ENCODE measurements at places on chromosomes 7 and 10. TPM values are rescaled to one million over a fixed set of nuclear protein-coding genes. Genes with fewer than 3 reads are reported as not detected.

- H3K4me3 ChIP-seq: no peak overlapping the region
- H3K36me3 ChIP-seq: no peaks in the 10 kb centered on the region
- H3K27ac ChIP-seq: peak overlapping the region; percentile 11
- H3K27me3 ChIP-seq: no peaks in the 10 kb centered on the region
These were observed 77.2 kb upstream of the PTPRZ1 start for GRCh38 chr7:121795736-121796135.

GRCh38 chr10:58184120-58184670 lies 83.5 kb downstream of the IPMK start:
- H3K4me1 ChIP-seq: no peaks in the 10 kb centered on the region
- no peaks in the 10 kb centered on the region for H3K36me3 ChIP-seq
- no peak overlapping the region for H3K27ac ChIP-seq

DNA sequence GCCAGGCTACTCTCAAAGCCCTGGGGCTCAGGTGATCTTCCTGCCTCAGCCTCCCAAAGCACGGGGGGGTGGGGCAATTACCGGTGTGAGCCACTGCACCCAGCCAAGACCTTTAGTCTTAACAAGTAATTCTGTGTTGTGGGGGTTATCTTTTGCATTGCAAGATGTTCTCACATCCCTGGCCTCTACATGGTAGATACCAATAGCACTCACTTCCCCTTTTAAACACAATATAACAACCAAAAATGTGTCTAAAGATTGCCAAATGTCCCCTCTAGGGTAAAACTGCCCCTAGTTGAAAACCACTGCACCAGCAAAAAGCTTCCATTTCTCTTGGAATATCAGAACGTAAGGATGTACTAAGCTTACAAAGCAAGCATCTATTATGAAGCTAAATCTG lies 225.0 kb downstream of the CTNNA3 start:
- H3K4me1 ChIP-seq: no peaks in the 10 kb centered on the region
- H3K4me3 ChIP-seq: no peak overlapping the region
- H3K27me3 ChIP-seq: no peaks in the 10 kb centered on the region
- H3K36me3 ChIP-seq: no peaks in the 10 kb centered on the region

- no peaks in the 10 kb centered on the region for H3K27me3 ChIP-seq
- H3K4me1 ChIP-seq: no peaks in the 10 kb centered on the region
- H3K27ac ChIP-seq: no peak overlapping the region
- no peak for DNase-seq
- H3K36me3 ChIP-seq: no peaks in the 10 kb centered on the region
These were observed 177.4 kb downstream of the SFMBT2 start for GRCh38 chr10:7233259-7233991.

DNA sequence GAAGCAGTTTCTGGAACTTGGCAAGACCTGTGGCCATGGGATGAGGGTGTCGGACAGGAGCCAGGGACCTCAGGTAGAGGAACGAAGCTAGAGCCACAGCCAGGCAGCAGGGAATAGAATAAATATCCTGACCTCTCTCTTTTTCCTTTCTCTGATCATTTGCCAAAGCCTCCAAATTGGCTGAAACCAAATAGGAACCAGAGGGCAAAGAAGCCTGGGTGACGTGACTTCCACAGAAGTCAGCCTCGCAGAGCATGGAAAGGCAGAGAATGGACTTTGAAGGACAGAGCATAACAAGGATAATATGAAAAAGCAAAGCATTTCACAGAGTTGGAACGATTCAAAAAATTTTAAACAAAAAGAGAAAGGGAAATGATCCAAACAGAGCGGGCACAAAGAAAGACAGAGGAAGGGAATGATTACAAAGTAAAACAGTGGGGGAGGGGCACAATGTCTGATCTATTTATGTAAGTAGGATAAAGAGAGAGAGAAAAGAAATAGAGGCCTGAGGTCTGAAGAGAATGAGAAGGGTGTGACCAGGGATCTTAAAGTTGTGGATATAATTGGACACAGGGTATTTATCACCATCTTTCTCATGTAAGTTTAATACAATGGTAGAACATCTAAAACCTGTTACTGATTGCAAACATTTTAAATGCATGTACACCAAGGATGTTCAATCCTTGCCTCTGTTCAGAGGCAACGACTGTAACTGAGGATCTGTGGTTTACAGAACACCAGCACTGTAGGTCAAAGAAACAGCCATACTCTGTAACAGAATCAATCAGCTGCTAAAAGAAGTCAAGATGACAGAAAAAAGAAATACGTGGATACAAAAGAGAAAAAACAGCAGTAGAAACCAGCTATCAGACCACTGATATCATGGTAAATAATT lies 4.5 kb upstream of the ZEB1 start:
- H3K4me1 ChIP-seq: peaks cover 19% of the 10 kb centered on the region
- no peaks in the 10 kb centered on the region for H3K36me3 ChIP-seq
- peak; percentile 56 for DNase-seq
- no peaks in the 10 kb centered on the region for H3K27me3 ChIP-seq

Gene DNAJB9
- 13.2 TPM for total RNA-seq

GRCh38 chr7:158053183-158053915 lies 534.3 kb downstream of the PTPRN2 start:
- no peak overlapping the region for H3K4me3 ChIP-seq
- H3K4me1 ChIP-seq: no peaks in the 10 kb centered on the region
- H3K27me3 ChIP-seq: no peaks in the 10 kb centered on the region
- no peak for DNase-seq
- H3K36me3 ChIP-seq: no peaks in the 10 kb centered on the region
- H3K27ac ChIP-seq: no peak overlapping the region

GRCh38 chr7:149819961-149820340 lies 18.2 kb upstream of the ZNF862 start:
- H3K27ac ChIP-seq: no peak overlapping the region
- no peaks in the 10 kb centered on the region for H3K4me1 ChIP-seq
- H3K27me3 ChIP-seq: no peaks in the 10 kb centered on the region
- no peaks in the 10 kb centered on the region for H3K36me3 ChIP-seq

DNA sequence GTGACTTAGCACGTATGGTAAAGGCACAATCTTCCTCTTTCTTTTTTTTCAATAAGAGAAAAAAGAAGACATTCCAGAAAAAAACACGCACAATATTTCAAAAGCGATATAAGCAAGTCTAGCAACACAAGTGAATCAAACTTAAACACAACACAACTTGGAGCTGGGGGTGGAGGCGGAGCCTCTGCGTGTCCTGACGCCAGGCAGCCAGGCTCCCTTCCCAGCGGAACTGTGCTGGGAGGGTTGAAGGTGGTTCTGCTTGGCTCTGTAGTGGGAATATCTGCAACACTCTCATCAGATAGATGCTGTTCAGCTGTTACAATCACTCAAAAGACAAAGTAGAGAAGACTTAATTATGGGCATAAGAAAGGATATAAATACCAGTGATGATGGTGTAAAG lies 211.4 kb downstream of the WDR37 start:
- H3K4me3 ChIP-seq: no peak overlapping the region
- H3K4me1 ChIP-seq: no peaks in the 10 kb centered on the region
- no peak overlapping the region for H3K27ac ChIP-seq
- no peaks in the 10 kb centered on the region for H3K36me3 ChIP-seq
- H3K27me3 ChIP-seq: no peaks in the 10 kb centered on the region
- no peak for DNase-seq

DNA sequence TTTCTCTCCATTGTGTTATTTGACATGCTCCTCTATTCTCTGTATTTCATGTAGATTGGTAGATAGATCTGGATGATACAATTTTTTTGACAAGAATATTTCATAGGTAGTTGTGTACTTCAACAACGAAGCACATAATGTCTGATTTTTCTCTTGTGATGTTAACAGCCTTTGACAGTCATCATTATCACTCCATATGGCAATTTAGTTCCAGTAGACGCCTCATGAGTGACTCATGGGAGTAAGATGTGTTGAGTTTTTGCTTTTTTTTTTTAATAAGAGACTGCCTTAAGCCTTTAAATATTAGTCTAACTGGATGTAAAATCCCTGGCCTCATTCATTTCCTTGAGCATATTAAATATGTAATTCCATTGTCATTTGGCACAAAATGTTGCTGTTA lies 123.5 kb upstream of the ZNF32 start:
- no peak for DNase-seq
- no peak overlapping the region for H3K4me3 ChIP-seq
- no peaks in the 10 kb centered on the region for H3K36me3 ChIP-seq
- H3K27me3 ChIP-seq: no peaks in the 10 kb centered on the region

DNA sequence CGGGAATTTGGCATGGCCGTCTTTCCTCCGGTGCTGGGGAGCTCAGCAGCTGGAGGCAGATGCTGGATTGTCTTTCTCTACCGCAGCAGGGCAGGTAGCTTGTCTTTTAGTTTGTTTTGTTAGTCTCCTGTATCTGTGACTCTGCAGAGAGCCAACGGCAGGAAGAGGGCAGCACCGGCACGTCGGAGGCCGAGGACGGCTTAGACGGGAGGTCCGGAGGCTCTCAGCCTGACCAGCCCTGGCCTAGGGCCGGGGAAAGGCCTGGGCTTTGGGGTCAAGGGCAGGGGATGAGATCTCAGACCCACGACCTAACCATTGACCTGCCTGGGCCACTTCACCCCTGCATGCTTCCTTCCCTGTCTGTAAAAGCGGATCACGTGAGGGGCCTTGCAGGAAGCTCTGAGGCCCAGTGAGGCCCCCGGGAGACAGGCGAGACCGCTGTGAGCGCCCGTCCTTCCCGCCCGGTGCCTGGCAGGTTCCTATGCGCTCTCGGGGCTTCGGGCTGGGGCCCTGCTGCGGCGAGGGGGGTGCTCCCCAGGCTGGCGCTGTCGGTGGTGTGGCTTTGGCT lies 72.7 kb downstream of the LHPP start:
- H3K36me3 ChIP-seq: no peaks in the 10 kb centered on the region
- DNase-seq: no peak
- H3K27ac ChIP-seq: peak overlapping the region; percentile 65
- no peaks in the 10 kb centered on the region for H3K27me3 ChIP-seq
- H3K4me3 ChIP-seq: no peak overlapping the region

Gene PDLIM1
- total RNA-seq: 18.2 TPM

GRCh38 chr7:123562121-123562520 lies 4.5 kb upstream of the NDUFA5 start:
- no peak for DNase-seq
- no peaks in the 10 kb centered on the region for H3K27me3 ChIP-seq
- H3K27ac ChIP-seq: no peak overlapping the region
- peaks cover 12% of the 10 kb centered on the region for H3K4me1 ChIP-seq

- H3K27ac ChIP-seq: no peak overlapping the region
- H3K4me3 ChIP-seq: no peak overlapping the region
- DNase-seq: no peak
These were observed 3.2 kb upstream of the RAB18 start for GRCh38 chr10:27500886-27501285.

DNA sequence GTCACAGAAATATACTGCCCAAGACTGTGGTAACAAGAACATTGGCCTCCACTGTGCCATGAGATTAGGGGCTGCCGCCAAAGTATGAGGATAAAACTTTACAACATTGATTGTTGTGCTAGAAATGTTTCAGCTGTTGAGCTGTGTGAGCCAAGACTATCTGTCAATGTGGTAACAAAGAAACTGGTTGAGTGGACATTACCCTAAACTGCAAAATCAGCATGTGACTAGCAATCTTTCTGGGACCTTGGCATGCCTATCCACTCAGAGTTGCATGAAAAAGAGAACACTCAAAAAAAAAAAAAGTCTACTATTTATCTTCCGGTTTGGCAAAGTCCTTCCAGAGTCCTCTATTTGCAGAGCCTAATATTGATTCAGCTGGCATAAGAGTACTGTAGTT lies 605.6 kb upstream of the CNTNAP2 start:
- no peaks in the 10 kb centered on the region for H3K27me3 ChIP-seq
- no peak overlapping the region for H3K4me3 ChIP-seq
- H3K27ac ChIP-seq: no peak overlapping the region
- H3K4me1 ChIP-seq: no peaks in the 10 kb centered on the region
- DNase-seq: no peak

DNA sequence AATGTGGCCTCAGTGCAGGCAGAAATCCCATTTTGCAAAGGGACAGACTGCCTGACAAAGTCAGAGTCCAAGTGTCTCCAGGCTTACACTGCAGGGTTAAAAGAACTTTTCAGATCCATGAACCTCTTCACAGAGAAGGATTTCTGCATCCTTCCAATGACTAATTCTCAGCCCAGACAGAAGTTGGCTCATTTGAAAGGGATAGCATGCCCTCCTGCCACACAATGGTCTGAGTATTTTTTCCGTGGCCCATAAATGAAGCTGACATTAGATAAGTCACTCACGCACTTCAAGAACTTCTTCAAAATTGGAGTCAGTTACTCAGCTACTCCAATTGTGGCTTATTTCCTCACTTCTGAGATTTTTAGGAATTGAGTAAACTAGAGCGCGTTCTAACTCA lies 170.2 kb downstream of the PLXNA4 start:
- no peak overlapping the region for H3K4me3 ChIP-seq
- H3K4me1 ChIP-seq: no peaks in the 10 kb centered on the region

Gene CALHM1
- total RNA-seq: 0.09 TPM

DNA sequence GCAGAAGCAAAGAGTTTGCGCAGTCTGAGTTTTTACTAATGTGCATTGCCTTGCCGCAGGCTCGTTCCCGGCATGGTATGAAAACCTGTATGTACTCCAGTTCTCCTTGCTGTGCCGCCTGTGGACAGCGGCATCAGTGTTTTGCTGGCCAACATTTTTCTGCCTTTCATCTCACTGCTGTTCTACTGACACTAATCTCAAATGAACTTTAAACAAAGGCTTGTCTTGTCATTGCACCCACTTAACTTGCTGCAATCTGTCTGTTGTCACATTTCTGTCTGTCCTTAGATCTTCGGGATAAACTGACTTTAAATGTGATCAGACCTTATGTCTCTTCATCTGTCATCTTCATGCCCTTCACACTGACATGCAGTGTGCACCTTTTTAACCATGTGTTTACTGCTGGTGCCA lies 71.7 kb upstream of the ZNRF2 start:
- DNase-seq: no peak
- no peaks in the 10 kb centered on the region for H3K27me3 ChIP-seq
- no peaks in the 10 kb centered on the region for H3K4me1 ChIP-seq
- H3K27ac ChIP-seq: no peak overlapping the region
- H3K36me3 ChIP-seq: no peaks in the 10 kb centered on the region

Gene CYP26C1
- 0.28 TPM for total RNA-seq

- H3K27ac ChIP-seq: no peak overlapping the region
- H3K36me3 ChIP-seq: no peaks in the 10 kb centered on the region
- DNase-seq: no peak
- no peak overlapping the region for H3K4me3 ChIP-seq
- no peaks in the 10 kb centered on the region for H3K4me1 ChIP-seq
These were observed 24.4 kb downstream of the C10orf120 start for GRCh38 chr10:122675278-122675677.

Gene PAPOLB
- under 0.01 TPM for total RNA-seq

DNA sequence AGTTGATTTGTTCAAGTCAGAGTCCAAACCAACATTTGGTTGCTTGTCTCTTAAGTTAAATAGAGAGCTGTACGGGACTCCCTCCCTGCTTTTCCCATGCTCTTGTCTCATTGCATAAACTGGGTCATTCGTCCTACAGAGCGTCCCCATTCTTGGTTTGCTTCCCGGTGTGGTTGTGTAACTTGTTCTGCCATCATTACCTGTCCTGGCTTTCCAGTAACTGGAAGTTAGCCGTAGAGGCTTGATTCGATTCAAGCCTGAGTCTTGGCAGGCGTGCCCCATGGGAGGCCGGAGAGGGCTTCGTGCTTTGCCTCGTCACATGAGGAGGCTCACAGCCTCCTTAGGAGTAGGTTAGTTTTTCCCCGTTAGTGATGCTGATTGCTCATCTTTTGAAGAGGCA lies 40.2 kb downstream of the FBH1 start:
- no peak for DNase-seq
- peaks cover 93% of the 10 kb centered on the region for H3K36me3 ChIP-seq
- no peak overlapping the region for H3K27ac ChIP-seq

GRCh38 chr7:69419934-69420333 lies 178.3 kb upstream of the AUTS2 start:
- no peaks in the 10 kb centered on the region for H3K36me3 ChIP-seq
- no peaks in the 10 kb centered on the region for H3K4me1 ChIP-seq
- H3K27me3 ChIP-seq: no peaks in the 10 kb centered on the region
- H3K27ac ChIP-seq: no peak overlapping the region
- H3K4me3 ChIP-seq: no peak overlapping the region
- no peak for DNase-seq

Measured in thymus (tissue), 14 donors.